ENCODE measurements at places on chromosomes 2 and 18. TPM values are rescaled to one million over a fixed set of nuclear protein-coding genes. Genes with fewer than 3 reads are reported as not detected.
A peak's percentile ranks its signal among the peaks of the same experiment; 100 is the strongest.

DNA sequence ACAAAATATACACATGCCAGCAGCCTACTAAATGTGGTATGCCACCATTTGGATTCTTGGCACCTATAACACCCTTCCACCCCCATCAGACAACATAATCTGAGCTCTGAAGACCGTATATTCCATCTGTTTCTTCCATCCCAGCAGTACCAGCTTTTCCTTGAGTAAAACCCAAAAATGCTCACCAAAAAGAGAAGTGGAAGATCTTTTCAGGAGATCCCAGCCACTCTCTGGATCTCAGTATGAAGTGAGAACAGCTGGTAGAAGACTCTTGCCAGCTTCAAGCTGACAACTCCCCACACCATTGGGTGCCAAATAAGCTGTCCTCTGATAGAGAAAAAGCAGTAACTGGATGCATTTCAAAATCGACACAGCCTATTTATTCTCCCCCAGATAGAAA, 22.6 kb downstream of the REG1B start:
- DNase-seq = no peak

GRCh38 chr2:156647377-156648010, 211.3 kb downstream of the GPD2 start:
- no peak for DNase-seq

DNA sequence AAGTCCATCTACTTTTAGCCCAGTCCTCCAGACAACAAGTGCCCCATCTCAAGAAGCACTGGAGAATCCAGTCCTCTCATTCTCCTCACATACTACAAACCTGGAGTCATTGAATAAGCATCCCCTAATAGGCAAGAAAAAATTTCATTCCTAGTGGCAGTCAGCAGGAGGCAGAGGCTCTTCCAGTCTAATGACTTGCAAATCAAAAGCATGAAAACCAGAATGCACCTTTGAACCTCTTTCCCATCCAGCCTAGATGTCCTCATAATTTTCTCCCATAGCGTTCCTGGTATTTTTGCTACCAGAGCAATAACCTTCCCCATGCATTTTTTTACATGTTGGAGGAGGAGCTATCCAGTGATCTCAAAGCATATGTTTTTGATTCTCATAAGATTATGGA, 252.6 kb downstream of the TTC32 start:
- DNase-seq = no peak

DNA sequence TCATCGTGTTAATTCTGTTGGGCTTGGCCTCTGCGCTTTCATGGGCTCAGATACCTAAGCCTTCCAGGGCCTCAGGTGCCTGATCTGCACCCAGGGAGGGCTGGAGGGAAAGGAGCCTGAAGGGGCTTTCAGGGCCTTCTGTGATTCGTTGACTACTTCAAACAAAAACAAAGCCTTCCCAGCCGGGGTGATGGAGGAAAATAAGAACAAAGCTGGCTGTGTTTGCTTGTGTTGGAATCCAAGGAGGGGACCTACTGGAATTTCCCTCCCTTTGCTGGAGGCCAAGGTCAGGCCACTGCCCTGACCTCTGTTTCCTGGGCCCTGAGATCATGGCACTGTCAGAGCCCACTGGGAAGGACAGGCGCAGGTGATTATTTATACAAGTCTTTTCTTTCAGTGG, 135.3 kb downstream of the KLHL29 start:
- DNase-seq = no peak

- no peak for DNase-seq
These were observed 139.8 kb downstream of the CLIP4 start for GRCh38 chr2:29255004-29255403.

DNA sequence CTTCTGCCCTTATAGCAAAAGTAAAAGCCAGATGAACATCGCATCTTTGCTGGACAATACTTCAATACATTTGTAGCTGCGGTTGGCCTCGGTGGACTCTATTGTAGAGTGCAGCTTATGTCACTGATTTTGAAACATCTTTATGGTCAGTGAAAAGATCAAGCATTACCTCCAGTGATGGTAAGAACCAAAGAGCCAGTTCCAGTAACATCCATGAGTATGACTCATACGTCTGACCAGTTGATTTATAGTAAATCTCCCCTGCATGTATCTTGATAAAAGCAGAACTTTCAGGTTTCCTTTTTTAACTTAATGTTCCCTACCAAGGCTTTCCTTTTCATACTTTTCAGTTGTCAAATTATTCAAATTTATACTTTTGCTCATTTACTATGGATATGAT, 119.2 kb upstream of the HNRNPA3 start:
- DNase-seq = no peak

DNA sequence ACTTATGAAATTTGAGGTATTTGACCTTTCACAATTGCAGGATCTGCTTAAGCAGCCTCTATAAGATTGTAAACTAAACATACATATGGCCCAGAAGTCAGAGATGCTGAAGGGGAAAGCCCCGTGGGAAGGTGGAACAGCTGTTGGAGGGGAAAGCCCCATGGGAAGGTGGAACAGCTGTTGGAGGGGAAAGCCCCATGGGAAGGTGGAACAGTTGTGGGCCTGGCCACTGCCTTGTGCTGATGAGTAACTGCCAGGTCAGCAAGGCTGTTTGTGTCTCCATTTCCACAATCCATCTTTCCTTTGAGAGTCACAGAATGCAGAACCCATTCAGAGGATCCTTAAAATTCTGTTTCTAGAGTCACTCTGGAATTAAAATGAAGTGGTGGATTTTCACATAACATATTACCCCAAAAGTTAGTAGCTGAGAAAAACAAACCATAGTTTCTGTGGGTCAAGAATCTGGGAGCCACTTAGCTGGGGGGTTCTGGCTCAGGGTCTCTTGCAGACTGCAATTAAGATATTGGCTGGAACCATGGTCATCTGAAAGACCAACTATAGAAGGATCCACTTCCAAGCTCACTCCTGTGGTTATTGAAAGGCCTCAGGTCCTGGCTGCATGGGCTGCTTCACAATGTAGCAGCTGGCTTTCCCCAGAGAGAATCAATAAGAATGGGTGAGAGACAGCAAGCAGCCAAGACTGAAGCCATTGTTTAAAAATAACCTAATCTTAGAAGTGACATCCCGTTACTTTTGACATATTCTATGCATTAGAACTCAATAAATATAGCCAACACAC, 86.6 kb upstream of the CAVIN2 start:
- no peak for DNase-seq

DNA sequence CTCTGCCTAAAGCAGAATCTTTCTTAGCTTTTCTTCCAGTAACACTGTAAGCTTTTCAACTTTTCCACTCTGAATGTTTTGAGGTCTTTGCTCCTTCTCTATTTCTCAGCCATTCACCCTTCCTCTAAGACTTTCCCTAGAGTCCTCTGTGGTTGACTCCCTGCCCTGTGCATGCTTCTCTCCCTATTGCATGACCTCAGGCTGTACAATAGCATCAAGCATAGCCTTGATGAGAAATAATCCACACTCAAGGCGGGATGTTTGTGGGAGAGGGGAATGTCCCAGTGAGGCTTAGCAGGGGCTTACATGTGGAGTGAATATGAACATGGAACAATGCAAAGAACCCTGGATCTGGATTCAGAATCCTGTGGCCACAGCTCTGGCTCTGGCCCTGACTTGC, 48.4 kb upstream of the IGFBP5 start:
- DNase-seq = no peak

- DNase-seq = no peak
These were observed 28.6 kb downstream of the PLA2R1 start for GRCh38 chr2:160033732-160034392.

- DNase-seq = no peak
These were observed 35.5 kb upstream of the KLHL29 start for GRCh38 chr2:23349508-23349907.

GRCh38 chr2:177169810-177170514, 42.6 kb upstream of the HNRNPA3 start:
- DNase-seq = peak; percentile 51

DNA sequence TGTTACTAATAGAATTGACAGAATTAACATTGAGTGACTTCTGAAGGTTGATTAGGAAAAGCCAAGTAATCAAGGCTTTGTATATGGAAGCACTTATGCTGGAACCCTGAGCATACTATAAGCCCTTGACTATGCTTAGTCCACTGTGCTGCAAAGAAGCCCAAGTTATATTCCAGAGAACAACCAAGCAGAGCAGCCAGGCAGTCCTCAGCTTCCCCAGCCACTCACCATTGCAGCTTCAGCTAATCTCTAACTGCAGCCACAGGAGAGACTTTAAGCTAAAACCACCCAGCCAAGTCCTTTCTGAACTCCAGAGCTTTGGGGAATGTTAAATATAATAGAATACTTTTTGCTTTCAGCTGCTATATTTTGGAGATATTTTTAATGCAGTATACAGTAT, 164.4 kb upstream of the VWC2L start:
- DNase-seq = no peak

DNA sequence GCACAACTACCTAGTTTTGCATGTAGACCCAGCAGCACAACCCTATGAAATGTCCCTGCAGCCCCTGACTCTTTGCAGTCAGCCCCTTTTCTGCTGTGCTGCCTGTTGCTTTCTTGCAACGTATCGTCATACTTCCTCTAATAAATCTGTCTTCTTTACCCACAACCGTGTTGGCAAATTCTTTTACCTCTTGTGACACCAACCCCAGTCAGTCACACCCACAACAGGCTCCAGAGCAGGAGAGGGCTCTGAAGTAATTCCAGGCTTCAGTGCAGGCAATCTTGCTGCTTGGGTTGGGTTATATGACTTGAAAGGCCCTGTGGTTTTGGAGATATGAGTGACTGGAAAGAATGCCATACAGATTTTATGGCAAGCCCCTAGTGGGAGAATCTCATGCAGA, 79.1 kb upstream of the KCNH7 start:
- no peak for DNase-seq

- DNase-seq = no peak
These were observed 184.9 kb downstream of the KLHL29 start for GRCh38 chr2:23569761-23570365.

- DNase-seq = no peak
These were observed 686.7 kb downstream of the TMEM182 start for GRCh38 chr2:103448495-103448894.

GRCh38 chr2:177631680-177632079, 239.1 kb downstream of the AGPS start:
- no peak for DNase-seq

GRCh38 chr2:114175507-114175906, 266.9 kb upstream of the DPP10 start:
- no peak for DNase-seq

DNA sequence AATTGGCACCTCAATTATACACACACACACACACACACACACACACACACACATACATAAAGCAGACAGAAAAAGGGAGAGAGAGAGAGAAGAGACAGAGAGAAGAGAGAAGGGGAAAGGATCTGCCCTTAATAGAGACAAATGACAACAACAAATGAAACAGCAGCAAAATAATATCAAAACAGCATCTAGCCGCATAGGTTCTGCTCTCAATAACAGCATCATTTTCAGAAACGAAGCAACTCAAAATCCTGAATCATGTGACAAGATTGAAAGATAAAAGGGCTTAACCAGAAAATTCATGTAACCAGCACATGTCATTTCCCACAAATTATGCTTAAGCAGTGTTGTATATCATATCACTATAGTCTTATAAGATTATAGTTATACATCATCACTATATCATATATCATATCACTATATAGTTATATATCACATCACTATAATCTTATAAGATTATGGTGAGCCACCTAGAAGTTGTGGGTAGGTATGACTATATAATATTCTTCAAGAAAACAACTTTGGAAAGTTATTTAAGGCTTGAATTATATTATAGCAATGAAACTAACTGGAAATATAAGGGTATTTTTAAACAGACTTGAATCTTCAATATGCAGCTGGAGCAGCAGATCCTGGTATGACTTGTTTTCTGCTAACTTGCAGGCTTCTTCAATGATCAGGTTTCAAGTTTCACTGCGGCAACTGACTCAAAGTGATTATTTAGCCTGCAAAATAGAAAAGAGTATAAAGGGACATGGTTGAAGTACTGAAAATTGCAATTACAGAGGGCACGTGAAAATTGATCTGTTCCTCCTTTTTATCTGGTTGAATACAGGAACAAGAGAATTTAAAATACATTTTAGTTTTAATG, 16.1 kb upstream of the VPS54 start:
- DNase-seq = no peak

DNA sequence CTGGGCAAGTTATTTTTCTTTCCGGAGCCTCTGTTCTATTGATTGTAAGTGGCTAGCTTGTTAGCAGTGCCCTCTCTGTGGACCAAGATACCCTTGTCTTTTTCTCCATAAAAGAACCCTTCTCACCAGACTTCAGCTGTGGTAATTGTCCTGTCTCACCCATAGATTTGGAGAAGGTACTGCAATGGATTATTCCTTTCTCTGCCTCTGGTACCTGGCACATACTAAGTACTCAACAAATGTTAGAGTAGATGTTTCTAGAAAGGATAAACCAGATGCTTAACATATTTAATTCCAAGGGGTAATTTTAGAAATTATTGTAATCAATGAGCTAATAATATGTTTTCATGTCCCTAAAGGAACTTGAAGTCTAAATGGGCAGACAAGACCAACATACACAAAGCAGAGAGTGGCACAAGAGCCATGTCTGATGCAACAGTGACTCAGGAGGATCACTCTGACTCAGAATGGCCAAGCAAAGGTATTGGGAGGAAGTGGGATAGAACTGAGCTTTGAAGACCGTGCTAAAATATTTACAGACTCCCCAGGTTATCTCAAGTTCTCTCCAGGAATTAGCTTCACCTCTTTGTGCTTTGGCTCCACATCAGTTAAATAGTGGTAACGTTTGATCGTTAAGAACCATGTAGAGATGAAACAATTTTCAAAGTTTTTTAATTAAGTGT, 129.7 kb upstream of the OSR1 start:
- DNase-seq = no peak

GRCh38 chr2:126883666-126884040, 15.0 kb upstream of the TEX51 start:
- no peak for DNase-seq

GRCh38 chr2:161990741-161991140, 83.3 kb downstream of the DPP4 start:
- DNase-seq = no peak

- no peak for DNase-seq
These were observed 24.2 kb downstream of the CENPA start for GRCh38 chr2:26809876-26810577.

The LBH gene
- 129 TPM for polyA plus RNA-seq

The BMP10 gene
- polyA plus RNA-seq = not detected

The FAHD2A gene
- 33.5 TPM for polyA plus RNA-seq

The HSBP1L1 gene
- 25.9 TPM for polyA plus RNA-seq

The MARS2 gene
- 5.5 TPM for polyA plus RNA-seq

The CCDC85A gene
- polyA plus RNA-seq = 1.3 TPM

The FBXO48 gene
- 2.6 TPM for polyA plus RNA-seq

The GCG gene
- polyA plus RNA-seq = 1.3 TPM

The GALNT14 gene
- 4.4 TPM for polyA plus RNA-seq

The CHRNG gene
- polyA plus RNA-seq = 0.08 TPM

The DOCK10 gene
- polyA plus RNA-seq = 44.2 TPM

The AFF3 gene
- polyA plus RNA-seq = 17.1 TPM

Measured in right lung (tissue), 10 donors.